Stimulated activated CD4-positive, alpha-beta T cell treated with anti-CD3 and anti-CD28 coated beads, Interleukin-4, amount 100 ng/mL, for 1 hour (primary cell): ENCODE measurements at places on chromosomes 3 and 15.

GRCh38 chr3:46489875-46490274, 7.9 kb upstream of the RTP3 start:
- no peak for DNase-seq

DNA sequence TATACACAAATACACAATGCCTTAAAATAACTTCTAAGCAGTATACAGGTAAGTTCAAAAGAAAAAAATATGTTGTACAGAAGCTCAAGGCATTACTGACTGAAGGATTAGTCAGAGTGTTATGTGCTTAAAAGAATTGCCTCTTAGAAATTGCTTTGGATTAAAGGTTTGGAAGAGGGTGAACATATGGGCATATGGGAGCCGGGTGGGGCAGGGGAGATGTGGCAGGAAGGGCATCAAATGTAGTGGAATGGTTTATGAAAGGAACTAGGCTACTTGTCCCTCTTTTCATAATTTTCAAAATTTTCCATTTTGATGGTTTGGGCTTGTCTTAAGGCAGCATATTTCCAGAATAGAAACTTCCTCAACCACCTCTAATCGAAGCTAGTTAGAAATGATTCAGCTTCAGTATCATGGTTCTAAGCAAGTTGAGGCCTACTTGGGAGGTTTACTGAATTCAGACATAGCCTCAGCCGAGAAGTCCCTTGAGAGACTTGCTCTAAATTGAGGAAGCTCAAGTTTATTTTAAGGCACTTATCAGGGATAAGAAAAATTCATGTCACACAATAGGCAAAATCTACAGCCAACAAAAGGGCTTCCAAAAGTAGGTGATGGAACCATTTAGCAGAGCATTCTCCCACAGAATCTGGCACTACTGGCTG, 10.1 kb upstream of the GOLGB1 start:
- no peak for DNase-seq

DNA sequence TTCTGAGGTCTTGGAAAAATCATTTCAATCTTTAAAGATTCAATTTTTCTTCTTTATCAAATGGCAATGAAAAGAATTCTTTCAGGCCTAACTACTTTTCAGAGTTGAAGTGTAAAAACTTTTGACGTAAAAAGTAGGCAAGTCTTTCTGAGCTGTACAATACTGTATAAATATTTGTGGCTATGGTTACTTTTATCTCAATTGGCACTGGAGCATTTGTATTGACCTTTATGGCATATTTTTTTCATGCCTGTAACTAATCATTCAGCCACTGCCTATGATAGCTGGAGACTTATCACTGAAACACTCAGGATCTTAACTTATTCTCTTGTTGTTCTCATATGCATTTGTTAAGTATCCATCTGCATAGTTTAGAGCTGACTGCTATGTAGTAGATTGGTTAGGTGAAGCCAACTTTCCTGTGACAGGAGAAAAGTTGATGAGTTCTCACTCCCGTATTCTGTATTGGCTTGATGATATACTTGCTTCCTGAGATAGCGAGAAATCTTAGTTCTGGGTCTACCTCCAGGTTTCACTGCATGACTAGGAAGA, 290.4 kb upstream of the TBL1XR1 start:
- no peak for DNase-seq

GRCh38 chr3:133574260-133574881, 885 bp downstream of the CDV3 start:
- peak; percentile 67 for DNase-seq

GRCh38 chr3:112338727-112339056, 5.7 kb downstream of the CD200 start:
- DNase-seq = no peak

DNA sequence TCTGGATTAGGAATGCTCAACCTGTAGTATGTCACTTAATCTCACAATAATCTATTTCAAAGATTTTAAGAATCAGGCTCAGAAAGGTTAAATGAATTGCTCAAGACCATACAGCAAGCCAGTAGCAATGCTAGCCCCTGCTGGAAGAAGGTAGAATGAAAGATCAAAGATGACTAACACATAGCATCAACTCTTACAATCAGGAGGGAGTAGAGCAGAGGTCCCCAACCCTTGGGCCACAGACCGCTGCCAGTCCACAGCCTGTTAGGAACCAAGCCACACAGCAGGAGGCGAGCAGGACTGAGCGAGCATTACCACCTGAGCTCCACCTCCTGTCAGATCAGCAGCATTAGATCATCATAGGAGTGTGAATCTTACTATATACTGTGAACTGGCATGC, 15.5 kb upstream of the GATM start:
- DNase-seq = no peak

DNA sequence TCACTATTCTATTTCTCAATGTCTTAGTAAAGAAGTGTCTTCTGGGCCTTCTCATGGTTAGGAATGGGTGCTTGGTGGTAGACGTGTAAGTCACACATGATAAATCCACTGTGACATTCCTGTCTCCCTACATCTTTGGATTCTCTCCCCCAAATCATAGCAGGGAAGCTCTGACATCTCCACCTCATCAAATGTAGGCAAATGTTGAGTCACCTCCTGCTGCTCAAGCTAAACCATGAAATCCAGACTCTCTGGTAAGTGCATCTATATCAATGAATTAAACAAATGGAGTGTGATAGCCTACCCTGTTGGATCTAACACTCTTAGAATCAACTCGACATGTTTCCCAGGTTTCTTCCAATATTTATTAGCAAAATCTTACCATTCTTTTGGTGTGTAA, 42.8 kb upstream of the RPL35A start:
- no peak for DNase-seq

GRCh38 chr15:35987056-35987455, 441.1 kb upstream of the DPH6 start:
- no peak for DNase-seq

DNA sequence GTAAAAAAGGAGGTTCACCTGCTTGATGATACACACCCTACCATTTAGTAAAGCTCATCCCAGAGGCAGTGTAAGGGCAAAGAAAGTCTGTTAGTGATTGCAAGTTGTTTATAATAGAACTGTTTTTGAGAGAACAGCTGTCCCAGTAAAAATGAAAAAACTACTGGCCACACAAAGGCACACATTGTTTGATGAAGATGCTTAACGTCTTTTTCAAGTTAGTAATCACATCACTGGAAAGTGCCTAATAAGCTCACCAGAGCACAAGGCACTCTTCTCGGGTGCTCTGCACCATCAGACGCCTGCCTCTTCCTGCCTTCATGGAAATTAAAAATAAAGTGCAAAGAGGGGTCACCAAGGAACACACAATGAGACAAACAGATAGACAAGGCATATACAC, 186.9 kb downstream of the PDZRN3 start:
- DNase-seq = no peak

DNA sequence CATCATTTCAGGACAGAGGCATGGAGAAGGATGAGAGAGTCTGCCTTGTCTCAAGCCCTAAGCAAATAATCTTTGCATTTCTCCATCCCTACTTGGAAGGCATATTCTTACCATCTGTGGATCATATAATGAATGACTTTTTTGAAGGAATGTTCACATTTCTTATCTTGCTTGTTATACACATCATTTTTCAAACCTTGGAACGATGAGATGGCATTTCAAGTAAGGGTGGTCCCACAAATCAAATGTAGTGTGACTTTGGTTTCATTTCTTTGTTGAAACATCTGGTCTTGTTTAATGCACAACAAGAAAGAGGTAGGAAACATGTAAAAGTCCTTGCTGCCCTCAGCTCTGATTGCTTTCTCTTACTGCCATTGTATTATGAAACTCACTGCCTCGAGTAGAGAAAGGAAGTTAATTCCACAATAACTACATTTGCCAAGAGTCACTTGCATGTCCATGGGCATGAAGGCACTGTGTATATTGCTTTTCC, 32.1 kb downstream of the RBMS3 start:
- no peak for DNase-seq
